Colonic mucosa (tissue), 4 donors: ENCODE measurements at places on chromosomes 4 and X. TPM values are rescaled to one million over a fixed set of nuclear protein-coding genes. Genes with fewer than 3 reads are reported as not detected.

The FANCB gene
- total RNA-seq = 4.3 TPM

The KLHL13 gene
- 2.7 TPM for total RNA-seq

The APEX2 gene
- 28.2 TPM for total RNA-seq

The MAB21L2 gene
- total RNA-seq = 2.0 TPM

The IDH3G gene
- 80.6 TPM for total RNA-seq

The CT45A1 gene
- not detected for total RNA-seq

The SPON2 gene
- 22.0 TPM for total RNA-seq

The VCX3B gene
- total RNA-seq = not detected

The HSFX1 gene
- 2.0 TPM for total RNA-seq

The ANKRD50 gene
- 14.0 TPM for total RNA-seq

The TRPC5OS gene
- total RNA-seq = not detected

The SLC9A7 gene
- total RNA-seq = 1.4 TPM

The ZRSR2 gene
- total RNA-seq = 8.4 TPM

The N4BP2 gene
- total RNA-seq = 5.1 TPM

The AFF2 gene
- total RNA-seq = 0.12 TPM

The TACC3 gene
- 20.6 TPM for total RNA-seq

The CXCL3 gene
- total RNA-seq = 17.5 TPM

The SLC6A14 gene
- total RNA-seq = 1.8 TPM

The SOX3 gene
- not detected for total RNA-seq

The ARHGAP6 gene
- 5.0 TPM for total RNA-seq

The FGFRL1 gene
- 34.7 TPM for total RNA-seq

The GRIA3 gene
- total RNA-seq = 0.85 TPM

The ERCC6L gene
- 8.2 TPM for total RNA-seq

The TBC1D19 gene
- 2.6 TPM for total RNA-seq

The SSX2B gene
- not detected for total RNA-seq

The STARD8 gene
- 1.6 TPM for total RNA-seq

The CENPC gene
- 17.0 TPM for total RNA-seq
